ENCODE measurements at places on chromosomes 2 and 18.

DNA sequence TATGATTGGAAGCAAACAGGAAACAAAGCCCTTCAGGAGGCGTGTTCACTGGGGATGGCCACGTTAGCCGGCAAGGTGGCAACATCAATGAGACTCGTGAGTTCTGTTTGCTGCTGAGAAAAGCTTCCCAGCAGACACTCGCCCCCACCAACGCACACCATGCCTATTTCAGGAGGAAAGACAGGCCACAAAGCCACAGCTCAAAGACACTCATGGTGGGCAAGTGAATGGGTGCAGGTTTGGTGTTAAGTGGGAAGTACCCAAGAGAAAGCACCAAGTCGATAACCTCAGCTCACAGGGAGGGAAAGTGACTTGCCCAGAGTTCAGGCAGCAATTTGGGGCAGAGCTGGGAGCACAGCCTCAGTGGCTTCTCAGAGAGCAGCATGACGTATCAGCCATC is 10.5 kb upstream of the MTERF4 start:
- H3K27me3 ChIP-seq: no peaks in the 10 kb centered on the region
- no peak overlapping the region for H3K4me3 ChIP-seq
- H3K27ac ChIP-seq: no peak overlapping the region
- H3K36me3 ChIP-seq: no peaks in the 10 kb centered on the region

GRCh38 chr2:230908595-230909191 is 16.3 kb downstream of the GPR55 start:
- H3K27ac ChIP-seq: no peak overlapping the region
- no peak overlapping the region for H3K4me3 ChIP-seq
- no peaks in the 10 kb centered on the region for H3K4me1 ChIP-seq
- DNase-seq: peak; percentile 48
- no peaks in the 10 kb centered on the region for H3K27me3 ChIP-seq
- no peaks in the 10 kb centered on the region for H3K36me3 ChIP-seq

DNA sequence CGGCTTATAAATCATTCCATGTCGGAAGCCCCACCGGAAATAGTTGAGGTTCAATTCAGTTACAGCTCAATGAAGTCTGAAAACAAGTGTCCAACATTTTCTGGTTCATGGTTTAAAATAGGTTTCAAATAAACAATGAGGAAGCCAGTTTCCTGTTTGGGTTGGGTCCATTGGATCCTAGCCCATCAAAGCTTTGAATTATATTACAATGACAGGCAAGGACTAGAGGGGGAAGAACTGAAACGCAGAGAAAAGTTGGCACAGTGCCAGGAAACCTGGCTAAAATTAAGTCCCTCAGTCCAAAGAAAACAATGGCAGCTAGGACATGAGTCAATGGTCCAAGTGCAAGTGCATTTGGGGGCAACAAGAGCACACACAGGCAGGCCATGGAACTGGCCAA is 32.0 kb downstream of the SLC14A1 start:
- no peaks in the 10 kb centered on the region for H3K27me3 ChIP-seq
- no peak for DNase-seq
- no peaks in the 10 kb centered on the region for H3K36me3 ChIP-seq
- no peak overlapping the region for H3K4me3 ChIP-seq

DNA sequence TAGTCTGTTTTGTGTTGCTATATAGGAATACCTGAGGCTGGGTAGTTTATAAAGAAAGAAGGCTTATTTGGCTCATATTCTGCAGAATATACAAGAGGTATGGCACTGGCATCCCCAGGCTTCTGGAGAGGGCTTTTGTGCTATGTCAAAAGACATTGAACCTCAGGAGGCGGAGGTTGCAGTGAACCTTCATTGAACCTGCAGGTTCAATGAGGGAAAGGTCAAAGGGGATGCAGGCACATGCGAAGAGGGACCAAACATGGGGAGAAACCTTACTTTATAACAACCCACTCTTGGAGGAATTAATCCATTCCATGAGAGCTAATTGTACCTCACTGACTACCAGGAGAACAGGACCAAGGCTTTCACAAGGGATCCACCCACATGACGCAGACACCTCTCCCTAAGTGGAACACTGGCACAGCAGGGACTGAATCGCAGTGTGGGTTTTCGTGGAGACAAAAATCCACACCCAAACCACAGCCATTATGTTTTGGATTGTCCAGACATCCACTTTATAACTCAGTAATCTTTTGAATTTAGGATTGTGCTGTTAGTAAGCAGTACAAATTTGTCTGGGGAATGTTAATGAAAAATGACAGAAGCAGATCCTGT is 4.1 kb upstream of the SERPINB8 start:
- H3K4me1 ChIP-seq: peaks cover 6% of the 10 kb centered on the region
- no peaks in the 10 kb centered on the region for H3K27me3 ChIP-seq
- DNase-seq: no peak
- no peaks in the 10 kb centered on the region for H3K36me3 ChIP-seq
- H3K4me3 ChIP-seq: no peak overlapping the region

GRCh38 chr2:206084870-206085741 is 868 bp downstream of the INO80D start:
- peak; percentile 80 for DNase-seq
- peaks cover 25% of the 10 kb centered on the region for H3K4me1 ChIP-seq
- no peaks in the 10 kb centered on the region for H3K27me3 ChIP-seq
- peak overlapping the region; percentile 99 for H3K27ac ChIP-seq

DNA sequence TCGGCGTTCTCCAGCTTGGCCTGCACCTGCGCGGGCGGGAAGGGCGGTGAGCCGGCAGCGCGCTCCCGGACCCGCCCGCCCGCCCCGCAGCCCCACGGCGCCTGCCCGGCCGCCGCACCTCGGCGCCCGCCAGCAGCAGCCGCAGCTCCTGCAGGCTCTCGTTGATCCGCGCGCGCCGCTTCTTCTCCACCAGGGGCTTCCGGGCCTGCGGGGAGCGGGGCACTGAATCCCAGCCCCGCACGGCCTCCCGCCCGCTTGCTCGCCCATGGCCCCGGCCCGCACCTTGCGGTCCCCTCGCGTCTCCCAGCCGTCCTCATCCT is 335 bp downstream of the HES6 start:
- peaks cover 8% of the 10 kb centered on the region for H3K4me1 ChIP-seq
- H3K4me3 ChIP-seq: peak overlapping the region; percentile 61
- no peak overlapping the region for H3K27ac ChIP-seq
